Psoas muscle (tissue), 8 donors: ENCODE measurements at places on chromosomes 16 and 17.
A peak's percentile ranks its signal among the peaks of the same experiment; 100 is the strongest.

DNA sequence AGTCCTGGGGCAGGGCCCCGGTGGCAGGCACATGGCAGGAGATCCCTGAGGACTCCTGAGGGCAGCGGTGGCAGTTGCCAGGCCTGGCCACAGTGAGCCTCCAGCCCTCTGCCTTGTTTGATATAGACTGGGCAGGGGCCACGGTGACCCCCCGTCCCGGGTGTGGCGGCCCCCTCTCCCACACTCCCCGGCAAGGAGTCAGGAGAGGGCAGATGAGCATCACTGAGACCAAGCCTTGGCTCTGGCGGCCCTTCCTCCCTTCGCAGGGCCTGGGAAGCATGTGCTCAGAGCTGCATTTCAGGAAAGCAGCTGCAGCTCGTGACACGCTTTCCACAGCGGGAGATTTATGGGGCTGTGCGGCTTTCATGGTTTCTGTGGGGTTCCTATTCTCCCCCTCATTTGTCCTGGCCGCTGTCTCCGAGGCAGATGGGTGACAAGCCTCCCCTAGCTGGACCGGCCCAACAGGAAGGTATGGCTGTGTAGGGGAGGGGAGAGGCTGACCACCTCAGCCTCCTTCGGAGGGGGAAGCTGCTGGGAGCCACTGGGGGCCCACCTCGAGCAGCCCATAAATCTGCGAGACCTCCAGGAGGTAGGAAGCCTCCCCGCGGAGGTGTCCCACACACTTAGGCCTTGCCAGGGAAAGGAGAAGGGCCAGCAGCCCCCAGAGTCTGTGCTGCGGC is 211.4 kb downstream of the NTN1 start:
- DNase-seq: peak; percentile 5

DNA sequence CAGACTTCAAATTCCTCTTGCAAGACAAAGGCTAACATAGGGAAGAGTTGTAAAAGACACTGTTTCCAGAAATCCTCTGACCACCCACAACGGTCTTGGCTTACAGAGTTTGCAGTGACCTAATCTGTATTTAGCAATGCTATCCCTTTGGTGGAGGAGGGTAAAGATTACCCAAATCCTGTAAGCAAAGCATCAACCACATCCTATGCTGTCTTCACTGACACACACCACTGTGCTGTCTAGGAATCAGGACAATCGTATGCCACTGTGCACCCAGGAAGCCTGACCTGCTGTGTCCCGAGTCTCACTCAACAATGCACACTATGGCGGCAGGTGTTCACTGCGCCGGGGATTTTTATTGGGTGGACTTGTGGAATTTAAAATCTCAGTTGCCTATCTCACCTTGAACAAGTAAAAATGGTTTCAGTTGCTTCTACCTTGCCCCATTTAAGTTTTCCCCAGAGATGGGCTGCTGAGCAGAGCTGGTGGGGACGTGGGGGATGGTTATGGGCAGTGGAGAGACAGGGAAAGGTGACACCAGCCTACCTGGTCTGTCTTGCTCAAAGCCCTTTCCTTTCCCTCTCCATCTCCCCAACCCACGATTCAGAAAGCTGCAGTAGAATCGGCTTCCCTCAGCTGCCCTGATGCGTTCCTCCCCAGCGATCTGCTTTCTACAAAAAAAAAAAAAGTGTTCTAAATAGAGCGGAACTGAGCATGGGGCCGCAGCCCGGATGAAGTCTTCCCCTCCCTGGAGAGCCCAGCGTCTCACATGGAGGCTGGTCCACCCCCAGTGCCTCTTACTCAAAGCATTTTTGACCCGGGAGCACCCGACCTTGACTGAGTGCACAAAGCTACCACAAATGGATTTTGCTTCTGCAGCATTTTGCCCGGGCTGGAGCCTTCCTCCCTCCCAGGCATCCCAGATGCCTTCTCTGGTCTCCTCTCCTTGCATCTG is 271.5 kb downstream of the SOX9 start:
- DNase-seq: no peak

- no peak for DNase-seq
Observed at GRCh38 chr17:74768763-74769114, 7.4 kb downstream of the NAT9 start.

GRCh38 chr17:82051776-82052637 is at the start of the genes GPS1 and RFNG:
Gene GPS1, plus strand, starts transcription at chr17:82051898. Its CDS starts 34 bp downstream, at chr17:82051932.
Gene RFNG, minus strand, starts transcription at chr17:82051811. Its CDS starts 45 bp downstream, at chr17:82051766.
- DNase-seq: peak; percentile 88

- no peak for DNase-seq
Observed at GRCh38 chr17:62014526-62014925, 50.6 kb downstream of the MED13 start.
